Stimulated activated CD8-positive, alpha-beta memory T cell treated with anti-CD3 and anti-CD28 coated beads, Interleukin-4, amount 100 ng/mL, for 4 hours (primary cell): ENCODE measurements at places on chromosomes 11 and 22.

DNA sequence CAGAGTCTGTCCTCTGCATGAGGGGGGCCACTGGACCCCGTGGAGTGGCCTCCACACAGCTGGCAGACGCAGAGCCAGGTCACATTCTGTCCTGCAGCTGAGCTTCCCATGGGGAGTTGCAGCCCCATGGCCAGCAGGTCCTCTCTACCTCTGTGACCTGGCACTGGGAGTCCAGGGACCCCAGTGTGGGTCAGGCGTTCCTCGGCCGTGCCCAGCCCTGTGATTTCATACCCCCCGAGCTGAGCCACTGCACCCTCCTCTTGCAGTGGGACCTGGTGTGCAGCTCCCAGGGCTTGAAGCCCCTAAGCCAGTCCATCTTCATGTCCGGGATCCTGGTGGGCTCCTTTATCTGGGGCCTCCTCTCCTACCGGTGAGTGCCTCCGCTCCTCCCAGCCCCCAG lies 32.2 kb upstream of the SLC22A12 start:
- DNase-seq, result no peak

DNA sequence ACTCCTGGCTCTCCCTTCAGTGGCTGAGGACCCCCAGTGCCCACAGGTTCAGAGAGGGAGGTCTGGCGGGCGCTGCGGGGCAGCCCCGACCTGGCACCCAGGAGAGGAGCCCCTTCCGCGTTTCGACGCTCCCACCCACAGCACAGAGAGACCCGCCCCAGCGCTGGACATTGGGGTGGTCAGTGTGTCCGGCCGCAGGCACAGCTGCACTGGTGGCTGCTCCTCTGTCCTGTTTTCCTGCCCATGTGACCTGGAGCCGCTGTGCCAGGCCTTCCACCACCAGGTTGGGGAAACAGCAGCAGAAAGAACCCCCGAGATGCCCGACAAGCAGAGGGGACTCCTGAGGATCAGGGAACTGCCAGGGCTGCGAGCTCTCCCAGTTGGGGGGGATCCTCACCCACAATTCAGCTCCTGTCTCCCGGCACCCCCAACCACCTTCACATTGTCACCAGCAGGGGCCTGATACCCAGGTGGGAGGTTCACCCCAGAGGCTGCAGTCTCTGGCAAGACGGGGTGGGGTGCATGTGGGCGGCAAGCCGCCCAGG lies 13.6 kb downstream of the KRTAP5-5 start:
- DNase-seq, result no peak

GRCh38 chr11:126098204-126098769 lies 35.6 kb upstream of the CDON start:
- no peak for DNase-seq

DNA sequence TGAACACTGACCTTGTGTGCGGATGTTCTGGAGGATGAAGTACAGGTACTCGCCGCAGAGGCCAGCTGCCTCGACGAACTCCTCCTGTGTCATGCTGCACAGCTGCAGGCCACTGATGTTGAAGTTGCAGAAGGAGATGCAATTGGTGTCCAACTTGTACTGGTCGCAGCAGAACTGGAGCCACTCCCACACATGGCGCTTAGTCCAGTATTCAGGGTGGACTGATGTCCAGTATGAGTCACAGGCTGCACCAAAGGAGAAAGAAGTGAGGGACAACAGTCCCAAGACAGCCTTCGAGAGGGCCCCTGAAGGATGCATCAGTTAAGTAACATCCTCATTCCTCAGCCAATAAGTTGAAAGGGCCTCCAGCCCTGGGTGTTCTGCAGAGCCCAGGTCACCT lies 20.1 kb downstream of the ELF5 start:
- DNase-seq, result no peak

DNA sequence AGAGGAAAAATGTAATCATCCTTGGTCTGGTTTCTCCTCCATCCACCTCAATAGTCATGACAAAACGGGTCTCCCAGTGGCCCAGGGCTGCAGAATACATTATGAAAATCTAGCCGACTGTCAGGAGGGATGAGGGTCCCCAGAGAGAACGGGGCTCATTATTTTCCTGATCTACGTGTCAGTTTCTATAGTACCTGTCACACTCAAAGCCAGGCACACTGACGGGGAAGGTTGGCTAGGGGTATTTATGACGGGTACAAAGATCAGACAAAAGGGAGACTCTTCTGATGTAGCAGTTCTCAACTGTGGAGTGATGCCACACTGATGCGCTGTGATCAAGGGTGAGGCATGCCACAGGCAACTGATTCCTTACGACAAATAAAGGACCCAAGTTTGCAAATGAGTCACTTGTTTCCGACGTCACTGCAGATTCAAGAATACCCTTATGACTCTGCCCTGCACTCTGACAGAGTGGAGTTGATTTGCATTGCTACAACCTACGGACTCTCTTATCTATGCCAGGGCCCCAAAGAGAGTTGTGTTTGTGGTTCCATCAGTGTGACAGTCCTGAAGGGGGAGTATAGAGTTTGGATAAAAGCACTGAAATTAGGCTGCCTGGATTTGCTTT lies 188.2 kb upstream of the TBCEL start:
- no peak for DNase-seq
